T-helper 17 cell (primary cell): ENCODE measurements at places on chromosomes 4 and X.

- DNase-seq, result no peak
Measured at GRCh38 chr4:72243641-72244040, 211.8 kb downstream of the NPFFR2 start.

- no peak for DNase-seq
Measured at GRCh38 chrX:73206366-73206765, 8.3 kb downstream of the NAP1L2 start.

GRCh38 chr4:152870606-152871005 lies 65.5 kb upstream of the FHDC1 start:
- no peak for DNase-seq

- no peak for DNase-seq
Measured at GRCh38 chr4:4655901-4656300, 114.1 kb upstream of the STX18 start.

DNA sequence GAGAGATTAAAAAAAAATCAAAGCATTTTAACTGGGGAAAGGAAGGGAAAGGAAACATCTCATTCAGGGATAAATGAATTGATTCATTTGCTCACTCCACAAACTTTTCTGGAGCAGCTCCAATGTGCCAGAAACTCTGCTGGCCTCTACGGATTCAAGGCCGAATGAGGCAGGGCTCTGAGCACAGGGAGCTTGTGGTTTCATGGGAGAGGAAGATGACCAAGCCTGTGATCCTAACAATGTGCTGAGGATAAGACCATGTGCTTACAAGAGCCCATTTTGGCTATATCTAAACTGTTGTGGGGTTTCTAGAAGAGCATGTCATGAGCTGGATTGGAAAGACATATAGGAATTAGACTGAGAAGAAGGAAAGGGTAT lies 137.5 kb downstream of the ZNF674 start:
- DNase-seq, result no peak

- no peak for DNase-seq
Measured at GRCh38 chr4:165439344-165439743, 60.5 kb downstream of the CPE start.

DNA sequence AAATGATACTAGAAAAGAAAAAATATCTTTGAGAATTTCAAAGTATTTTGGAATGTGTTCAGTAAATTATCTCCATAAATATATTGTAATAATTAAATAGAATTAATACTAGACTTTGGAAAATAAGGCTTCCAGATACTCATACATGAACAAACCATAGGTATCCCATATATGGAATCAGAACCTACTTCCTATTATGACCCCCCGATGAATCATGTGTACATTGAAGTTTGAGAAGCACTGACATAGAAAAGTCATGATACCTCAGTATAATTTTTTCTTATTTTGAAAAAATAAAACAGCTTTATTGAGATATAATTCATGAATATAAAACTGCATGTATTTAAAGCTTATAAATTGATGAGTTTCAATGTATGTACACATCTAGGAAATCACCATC lies 27.2 kb upstream of the SMARCA5 start:
- no peak for DNase-seq

DNA sequence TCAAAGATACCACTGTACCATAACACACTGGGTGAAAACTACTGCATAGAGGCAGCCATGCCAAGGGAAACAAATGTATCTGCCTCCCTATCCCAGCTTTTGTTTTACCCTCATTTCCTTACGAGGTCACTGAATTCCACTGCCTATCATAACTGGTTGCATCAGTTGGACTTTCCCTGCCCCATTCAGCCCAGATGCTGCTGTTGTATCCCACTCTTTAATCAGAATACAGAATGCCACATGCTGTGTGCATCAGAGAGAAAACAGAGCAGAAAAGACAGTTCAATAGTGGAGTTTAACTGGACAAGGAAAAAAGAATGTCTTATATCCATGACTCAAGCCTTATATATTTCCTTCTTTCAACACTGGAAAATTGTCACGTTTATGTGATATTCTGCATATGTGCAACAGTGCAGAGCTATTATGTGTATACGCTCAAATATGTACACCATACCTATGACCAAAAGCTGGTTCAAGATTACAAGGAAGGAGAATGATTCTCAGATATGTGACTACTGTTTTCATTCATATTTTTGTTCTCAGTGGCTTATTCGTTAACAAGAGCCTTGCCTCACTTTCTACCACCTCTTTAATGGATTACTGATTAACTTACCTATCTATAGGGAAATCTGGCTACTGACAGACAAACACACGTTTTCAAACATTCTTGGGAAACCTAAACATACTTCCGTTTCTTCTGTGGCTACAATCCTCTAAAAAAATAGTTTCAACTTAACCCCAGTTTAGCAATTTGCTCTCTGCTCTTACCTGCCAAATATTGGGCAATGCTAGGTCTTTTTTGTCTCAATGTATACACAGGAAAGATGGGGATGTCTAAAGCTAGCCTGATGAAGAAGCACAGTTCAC lies 378.9 kb downstream of the SMARCA1 start:
- DNase-seq, result no peak

GRCh38 chr4:40395908-40396793 lies 61.0 kb downstream of the CHRNA9 start:
- DNase-seq, result no peak

DNA sequence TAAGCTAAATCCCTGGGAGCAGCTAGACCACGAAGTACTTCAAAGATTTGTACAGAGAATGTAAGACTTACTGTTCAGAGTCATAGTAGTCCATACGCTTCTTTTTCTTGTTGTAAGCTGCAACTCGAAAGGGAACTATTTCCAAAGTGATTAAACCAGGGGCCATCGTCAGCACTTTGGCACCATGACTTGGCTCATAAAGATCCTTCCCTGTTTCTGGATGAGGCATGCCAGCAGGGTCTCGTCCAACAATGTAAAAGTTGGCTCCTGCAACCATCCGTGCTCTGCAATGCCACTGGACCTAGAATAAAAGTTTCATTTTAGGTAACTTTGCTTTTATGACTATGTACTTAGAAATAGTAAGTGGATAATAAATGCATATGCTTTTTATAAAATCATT lies 88.5 kb downstream of the PAPSS1 start:
- DNase-seq, result no peak

DNA sequence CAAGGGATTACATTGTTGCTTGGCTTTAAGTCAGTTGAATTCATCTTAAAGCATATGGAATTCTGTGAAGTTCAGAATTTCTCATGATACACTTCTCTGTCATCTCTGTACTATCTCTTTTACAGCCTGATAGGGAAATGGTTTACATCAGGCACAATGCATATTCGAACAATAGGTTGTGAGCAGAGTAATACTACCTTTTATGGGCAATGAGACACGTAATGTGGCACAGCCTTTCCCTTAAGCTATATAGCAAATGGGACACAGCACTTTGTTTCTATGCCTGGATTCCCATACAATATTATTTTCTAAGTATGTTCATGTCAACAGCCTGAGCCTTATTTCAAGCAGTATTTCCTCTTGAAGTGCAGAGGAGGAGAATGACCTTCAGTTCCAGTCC lies 58.4 kb downstream of the SYNPO2 start:
- no peak for DNase-seq

DNA sequence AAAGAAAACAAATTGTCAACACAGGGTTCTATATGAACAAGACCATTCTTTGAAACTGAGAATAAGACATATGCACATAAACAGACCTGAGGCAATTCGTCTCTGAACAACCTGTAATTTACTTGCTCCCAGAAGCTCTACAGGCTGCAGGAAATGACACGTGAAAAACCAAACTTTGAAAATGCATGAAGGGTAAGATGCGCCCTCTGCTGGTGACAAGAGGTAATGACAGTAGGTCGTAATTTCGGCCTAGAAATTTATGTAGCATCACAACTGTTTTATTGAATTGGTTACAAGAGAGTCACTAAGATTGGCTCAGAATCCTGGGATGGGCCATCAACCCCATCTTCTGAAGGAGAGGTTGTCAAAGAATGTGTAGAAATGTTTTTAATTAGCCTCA lies 276.5 kb downstream of the PPP4R3C start:
- no peak for DNase-seq

DNA sequence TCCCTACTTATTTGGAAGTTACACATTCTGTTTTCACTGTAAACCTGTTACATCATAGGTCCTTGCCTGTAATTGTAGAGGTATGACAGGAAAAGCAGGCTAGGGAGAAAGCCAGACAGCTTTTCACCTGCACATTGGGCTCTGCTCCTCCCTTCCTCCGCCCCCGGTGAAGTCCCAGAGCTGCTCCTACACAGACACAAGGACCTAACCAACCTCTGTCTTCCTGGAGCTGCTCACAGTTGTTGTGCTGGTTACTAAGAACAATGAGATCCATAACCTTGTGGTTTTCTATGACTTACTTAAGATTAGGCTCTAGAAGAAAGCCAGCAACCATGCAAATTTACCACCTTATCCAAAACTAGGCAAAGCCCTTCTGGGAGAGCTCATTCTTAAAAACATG lies 40.0 kb downstream of the MOSPD2 start:
- no peak for DNase-seq

GRCh38 chrX:20320461-20321159 lies 53.9 kb upstream of the RPS6KA3 start:
- DNase-seq, result no peak

- DNase-seq, result no peak
Measured at GRCh38 chrX:20681683-20682082, 415.0 kb upstream of the RPS6KA3 start.

GRCh38 chr4:151638295-151638858 lies 122.4 kb downstream of the GATB start:
- DNase-seq, result no peak

DNA sequence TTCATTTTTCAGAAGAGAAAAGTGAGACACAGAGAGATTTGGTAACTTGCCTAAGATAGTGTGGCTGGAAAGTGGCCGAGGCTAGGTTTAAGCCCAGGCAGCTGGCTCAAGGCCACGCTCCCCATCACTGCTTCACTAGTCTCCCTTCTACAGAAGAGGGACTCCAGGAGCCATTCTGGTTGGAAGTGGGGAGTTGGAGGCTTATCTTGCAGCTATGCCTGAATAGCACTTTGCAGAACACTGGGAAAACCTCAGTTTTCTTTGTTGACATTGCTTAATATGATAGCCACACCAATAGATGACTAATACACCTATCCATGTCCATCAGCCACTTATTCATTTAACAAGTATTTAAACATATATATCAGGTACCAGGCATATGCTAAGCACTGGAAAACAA lies 18.5 kb downstream of the LRRC66 start:
- DNase-seq, result no peak

DNA sequence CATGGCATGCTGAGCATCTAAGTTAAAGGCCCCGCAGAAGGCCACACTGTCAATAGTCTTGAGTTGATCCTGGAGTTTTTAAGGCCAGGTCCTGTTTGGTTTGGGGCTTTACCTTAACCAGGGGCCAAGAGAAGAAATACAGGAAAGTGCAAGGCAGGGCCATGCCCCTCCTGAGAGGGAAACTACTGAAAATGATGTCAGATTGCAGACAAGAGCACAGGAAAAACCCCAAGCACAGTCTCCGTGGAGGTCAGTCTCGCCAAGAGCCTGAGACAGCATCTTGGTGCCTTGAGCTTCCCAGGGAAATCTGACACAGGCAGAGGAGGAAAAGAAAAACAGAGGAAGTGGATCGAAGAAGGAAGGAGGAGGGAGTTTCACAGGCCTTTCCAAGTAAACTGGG lies 32.2 kb upstream of the GATB start:
- no peak for DNase-seq

DNA sequence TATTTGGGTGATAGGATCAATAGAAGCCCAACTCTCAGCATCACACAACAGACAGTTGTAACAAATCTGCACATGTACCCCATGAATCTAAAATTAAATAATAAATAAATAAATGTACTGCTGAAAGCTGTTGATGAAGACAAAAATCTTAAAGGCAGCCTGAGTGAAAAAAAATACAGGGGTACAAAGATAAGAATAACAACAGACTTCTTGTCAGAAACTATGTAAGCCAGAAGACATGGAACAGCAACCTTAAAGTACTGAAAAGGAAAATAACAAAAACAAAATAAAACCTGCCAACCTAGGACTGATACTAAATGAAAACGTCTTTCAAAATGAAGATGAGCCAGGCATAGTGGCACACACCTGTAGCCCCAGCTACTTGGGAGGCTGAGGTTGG lies 25.0 kb upstream of the PDLIM5 start:
- no peak for DNase-seq

- no peak for DNase-seq
Measured at GRCh38 chr4:34108391-34108790, 2135.9 kb downstream of the ARAP2 start.

GRCh38 chrX:96314985-96315384 lies 369.7 kb upstream of the DIAPH2 start:
- DNase-seq, result no peak

GRCh38 chrX:68725756-68726365 lies 78.4 kb downstream of the STARD8 start:
- DNase-seq, result no peak

DNA sequence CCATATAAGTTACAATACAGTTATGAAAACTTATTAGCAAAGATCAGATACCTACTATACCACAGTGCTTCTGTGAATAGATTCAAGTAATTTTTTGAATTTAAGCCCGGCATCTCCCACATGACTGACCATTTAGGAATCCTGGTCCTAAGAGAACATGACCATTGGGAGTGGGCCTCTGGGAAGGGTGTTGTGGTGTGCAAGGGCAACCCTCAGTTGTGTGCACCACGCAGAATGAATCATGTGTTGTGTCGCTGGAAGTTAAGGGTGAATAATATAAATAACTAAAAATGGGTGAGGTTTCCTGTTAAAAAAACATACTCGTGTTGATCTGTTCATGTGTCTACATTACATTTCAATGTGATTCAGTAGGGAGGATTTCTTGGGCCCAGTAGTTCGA lies 15.5 kb downstream of the CPE start:
- no peak for DNase-seq

- DNase-seq, result no peak
Measured at GRCh38 chr4:110091434-110092140, 106.8 kb downstream of the ELOVL6 start.

- DNase-seq, result no peak
Measured at GRCh38 chr4:113232194-113232593, 182.7 kb downstream of the ANK2 start.

DNA sequence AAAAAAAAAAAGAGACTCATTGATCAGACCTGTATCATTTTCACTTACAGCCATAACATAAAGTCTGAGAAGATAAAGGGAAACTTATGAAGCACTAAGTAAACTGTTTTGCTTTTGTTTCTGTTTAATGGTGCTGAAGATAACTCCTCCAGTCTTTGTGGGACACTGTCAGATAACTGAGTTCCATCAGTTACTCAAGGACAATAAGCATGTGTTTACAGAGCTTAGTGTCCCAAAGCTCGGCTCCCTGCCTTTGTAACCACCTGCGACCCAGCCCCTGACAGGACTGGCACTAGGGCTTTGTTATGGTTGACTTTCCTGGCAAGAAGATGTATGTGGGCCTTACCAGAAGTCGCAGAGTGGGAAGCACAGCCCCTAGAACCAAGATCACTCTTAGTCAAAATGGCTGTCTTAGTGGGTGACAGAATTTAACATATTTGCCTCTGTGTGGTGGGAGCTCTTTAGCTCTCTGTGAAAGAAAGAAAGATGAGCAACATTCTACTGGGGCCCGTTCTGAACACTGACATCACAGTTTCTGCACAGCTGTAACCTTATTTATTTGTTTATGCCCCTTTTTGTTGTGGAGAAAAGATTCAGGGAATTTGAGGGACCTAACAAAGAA lies 68.1 kb downstream of the FNIP2 start:
- DNase-seq, result no peak
